Activated T-cell treated with anti-CD3 and anti-CD28 coated beads, Interleukin-2, amount 50 U/mL, for 72 hours (primary cell): ENCODE measurements at places on chromosomes 16 and 17.

DNA sequence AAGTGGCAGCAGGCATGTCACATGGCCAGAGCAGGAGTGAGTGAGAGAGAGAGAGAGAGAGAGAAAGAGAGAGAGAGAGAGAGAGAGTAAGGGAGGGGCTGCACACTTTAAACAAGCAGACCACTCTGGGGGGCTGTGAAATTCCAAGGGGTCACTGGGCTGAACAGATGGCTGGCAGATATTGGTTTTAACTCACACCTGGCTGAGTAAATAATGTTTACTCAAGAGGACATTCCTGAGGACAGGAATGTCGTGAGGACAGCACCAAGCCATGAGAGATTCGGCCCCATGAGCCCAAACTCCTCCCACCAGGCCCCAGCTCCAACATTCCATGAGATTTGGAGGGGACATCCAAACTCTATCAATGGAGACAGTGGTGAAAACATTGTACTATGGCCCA is 269.7 kb downstream of the CBLN1 start:
- DNase-seq: no peak

DNA sequence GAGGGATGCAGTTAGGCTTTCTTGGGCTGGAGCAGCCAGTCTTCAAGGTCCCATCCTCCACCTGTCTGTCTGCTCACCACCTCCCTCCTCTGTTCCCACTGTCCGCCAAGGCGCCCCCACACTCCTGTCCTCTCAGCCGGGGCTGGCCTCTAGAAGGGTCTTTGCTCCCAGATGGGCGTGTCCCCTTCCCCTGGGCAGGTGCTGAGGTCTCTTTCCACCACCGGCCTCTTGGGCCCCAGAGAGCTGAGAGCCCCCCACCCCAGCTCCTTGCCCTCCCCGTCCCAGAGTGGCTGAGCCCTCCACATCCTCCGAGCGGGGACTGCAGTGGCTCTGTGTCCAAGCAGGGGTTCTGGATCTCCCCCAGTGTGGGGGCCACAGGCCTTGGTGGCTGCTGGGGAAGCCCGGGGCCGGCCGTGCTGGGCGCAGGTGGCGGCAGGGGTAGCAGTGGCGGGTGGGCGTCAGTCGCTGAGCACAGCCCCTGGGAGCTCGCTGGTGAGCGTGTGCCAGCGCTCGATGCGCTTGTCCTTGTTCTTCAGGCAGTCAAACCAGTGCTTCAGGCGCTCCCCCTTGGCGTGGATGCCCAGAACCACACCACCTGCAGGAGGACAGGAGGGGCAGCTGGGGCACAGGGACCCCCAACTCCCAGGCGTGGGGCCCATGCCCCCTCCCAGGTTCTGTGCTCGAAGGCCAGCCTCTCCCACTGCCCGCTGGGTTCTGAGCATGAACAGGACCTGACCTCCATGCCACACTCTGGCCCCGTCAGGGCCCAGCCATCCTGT is 9.8 kb downstream of the SCGB1C2 start:
- DNase-seq: no peak

GRCh38 chr17:56934280-56934679 is 20.4 kb upstream of the TRIM25 start:
- DNase-seq: peak; percentile 46

DNA sequence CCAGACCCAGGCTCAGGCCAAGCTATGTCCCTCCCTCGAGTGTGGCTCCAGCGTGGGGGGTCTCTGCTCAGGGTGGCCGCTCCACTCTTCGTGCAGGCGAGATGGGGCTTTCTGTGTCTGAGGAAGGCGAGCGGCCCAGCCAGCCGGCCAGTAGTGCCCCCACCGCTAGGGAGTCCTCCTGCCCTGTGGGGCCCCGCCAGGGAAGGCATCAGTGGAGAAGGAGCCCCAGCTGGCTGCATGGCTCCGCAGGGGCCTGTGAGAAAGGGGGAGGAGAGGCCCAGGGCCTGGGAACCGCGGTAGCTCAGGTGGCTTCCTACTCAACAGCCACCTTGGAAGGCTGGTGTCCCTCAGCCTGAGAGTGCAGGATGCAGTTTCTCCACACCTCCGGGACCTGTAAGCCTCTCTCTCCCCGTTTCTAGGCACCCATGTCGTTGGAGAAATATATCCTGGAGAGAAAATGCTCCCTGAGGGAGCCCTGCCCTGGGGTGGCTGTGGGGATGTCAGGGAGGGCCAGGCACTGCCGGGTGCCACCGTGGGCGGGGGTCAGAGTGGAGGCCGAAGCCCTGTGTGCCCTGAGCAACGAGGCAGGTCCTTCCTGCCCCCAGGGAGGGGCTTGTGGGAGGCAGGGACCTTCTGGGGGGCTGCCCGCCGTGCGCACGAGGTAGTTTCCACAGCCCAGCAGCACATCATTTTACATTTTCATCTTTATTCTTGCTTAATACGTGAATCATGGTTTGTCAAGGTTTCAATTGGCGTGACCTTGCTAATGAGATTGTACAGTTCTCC is 3.3 kb downstream of the PIGQ start:
- no peak for DNase-seq

- DNase-seq: no peak
Observed at GRCh38 chr16:526181-527014, 1.1 kb upstream of the CAPN15 start.

- DNase-seq: no peak
Observed at GRCh38 chr16:11655655-11656054, 12.6 kb upstream of the SNN start.

- DNase-seq: peak; percentile 72
Observed at GRCh38 chr17:17440010-17440843, 36.6 kb upstream of the MED9 start.

GRCh38 chr17:31112001-31112661 is 17.4 kb downstream of the NF1 start:
- no peak for DNase-seq

GRCh38 chr16:20906341-20907255 is 6.0 kb downstream of the LYRM1 start:
- DNase-seq: no peak

DNA sequence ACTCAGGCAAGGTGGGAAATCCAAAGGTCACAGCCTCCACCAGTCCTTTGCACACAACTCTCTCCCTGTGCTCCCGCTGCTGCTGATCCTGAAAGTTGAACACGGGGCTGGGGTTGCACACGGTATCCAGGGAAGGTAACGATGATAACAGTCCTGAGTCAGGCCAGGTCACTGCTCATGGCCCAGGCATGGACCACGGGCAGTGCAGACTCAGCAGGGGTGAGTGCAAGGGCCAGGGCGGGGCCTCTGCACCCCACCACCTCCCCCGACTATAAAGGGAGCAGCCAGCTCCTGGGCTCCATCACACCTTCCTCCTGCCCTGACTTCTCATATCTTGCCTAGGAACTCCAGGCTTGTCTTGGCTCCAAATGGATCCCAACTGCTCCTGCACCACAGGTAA is at the start of gene MT1B:
MT1B (plus strand) TSS at position 301 of the 400 bp plus-strand sequence; CDS start at position 369, 68 bp downstream.
- DNase-seq: no peak

DNA sequence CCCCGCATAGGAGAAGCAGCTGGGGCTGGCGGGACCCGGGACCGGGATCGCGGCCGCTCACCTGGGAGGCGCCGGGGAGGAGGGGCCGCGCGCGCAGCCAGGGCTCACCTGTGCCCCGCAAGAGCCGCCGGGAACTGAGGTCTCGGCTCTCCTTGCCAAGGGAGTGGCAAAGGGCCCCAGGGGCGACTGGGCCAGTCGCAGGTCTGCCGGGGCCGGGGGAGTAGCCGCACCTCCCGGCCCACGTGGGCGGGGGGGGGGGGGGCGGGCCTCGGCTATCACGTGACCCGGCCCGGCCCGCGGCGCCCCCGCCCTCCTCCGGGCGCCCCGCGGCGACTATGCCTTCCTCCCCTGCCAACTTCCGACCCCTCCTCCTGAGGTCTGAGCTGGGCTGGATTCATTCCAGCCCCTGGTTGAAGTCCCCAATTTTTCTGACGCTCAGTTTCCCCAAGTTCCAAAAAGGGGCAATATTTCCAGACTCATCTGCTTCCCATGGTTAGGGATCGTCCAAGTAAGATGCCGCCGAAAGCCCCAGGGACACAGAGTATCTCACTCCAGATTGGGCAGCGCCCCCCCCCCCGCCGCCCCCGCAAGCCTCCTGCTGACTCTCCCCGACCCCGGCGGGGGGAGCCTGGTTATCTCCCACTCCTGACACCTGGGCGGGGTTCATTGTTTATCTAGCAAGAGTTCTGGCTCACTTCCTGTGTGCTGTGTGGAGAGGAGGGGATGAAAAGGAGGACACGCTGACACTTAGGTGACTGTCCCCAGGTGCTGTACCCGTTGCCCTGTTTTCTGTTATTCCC is at the start of gene TMC6:
TMC6 (minus strand) TSS at position 205 of the 800 bp plus-strand sequence. CDS start 1,923 bp downstream, outside the sequence.
- DNase-seq: peak; percentile 79

DNA sequence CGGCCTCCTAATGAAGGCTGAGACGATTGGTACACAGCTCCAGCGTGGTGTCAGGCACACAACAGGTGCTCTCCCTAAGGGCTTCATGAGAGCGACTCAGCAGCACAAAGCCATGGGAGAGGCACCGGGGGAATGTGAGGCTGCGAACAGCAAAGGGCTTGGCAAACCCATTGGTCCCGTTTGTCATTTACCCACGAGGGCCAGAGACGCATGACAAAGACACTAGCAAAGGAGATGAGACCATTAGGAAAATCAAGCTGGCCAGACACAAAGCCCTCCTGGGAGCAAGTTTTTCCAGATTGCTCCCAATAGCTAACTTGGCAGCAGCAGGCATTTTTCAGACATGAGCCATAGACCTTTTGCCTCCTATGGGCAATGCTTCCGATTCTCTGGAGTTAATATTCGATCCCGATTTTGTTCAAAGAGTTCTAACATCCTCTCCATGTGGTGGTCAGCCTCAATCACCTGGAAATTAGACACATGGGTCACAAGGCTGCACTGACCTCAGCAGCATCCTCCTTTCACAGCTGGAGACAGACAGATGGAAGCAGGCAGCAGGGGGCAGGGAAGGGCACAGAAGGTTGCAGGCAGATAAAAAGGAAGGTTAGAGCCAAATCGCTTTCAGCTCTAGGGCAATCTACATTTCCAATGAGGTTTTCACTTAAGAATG is 38.2 kb downstream of the TK2 start:
- DNase-seq: no peak

GRCh38 chr17:49779739-49780231 is 8.7 kb upstream of the KAT7 start:
- DNase-seq: peak; percentile 14

DNA sequence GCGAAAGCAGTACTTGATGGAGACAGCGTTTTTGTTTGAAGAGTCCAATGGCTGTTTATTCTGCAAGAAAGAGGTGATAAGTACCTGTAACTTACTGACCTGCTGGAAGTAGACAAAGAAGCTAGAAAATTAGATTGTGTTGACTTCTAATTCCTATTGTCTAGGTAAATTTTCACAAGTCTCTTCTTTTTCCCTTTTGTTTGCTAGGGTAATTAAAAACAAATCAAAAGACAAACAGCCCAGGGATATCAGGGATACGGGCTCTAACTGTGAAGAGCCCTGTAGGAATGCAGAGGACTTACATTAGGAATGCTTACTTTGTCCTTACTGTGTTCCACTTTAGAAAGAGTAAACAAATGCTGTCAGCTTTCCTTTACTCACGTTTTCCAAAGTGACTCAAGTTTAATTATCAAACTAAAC is 7.0 kb downstream of the PSME3IP1 start:
- no peak for DNase-seq

- no peak for DNase-seq
Observed at GRCh38 chr17:48451489-48451888, 21.5 kb upstream of the SKAP1 start.

- DNase-seq: no peak
Observed at GRCh38 chr17:7266784-7267183, 4.5 kb upstream of the CLDN7 start.

- DNase-seq: no peak
Observed at GRCh38 chr16:7731141-7731540, 398.5 kb downstream of the RBFOX1 start.

GRCh38 chr16:64654178-64654577 is 467.7 kb downstream of the CDH11 start:
- no peak for DNase-seq

GRCh38 chr16:4624827-4625559 is 367 bp downstream of the MGRN1 start:
- DNase-seq: peak; percentile 88

DNA sequence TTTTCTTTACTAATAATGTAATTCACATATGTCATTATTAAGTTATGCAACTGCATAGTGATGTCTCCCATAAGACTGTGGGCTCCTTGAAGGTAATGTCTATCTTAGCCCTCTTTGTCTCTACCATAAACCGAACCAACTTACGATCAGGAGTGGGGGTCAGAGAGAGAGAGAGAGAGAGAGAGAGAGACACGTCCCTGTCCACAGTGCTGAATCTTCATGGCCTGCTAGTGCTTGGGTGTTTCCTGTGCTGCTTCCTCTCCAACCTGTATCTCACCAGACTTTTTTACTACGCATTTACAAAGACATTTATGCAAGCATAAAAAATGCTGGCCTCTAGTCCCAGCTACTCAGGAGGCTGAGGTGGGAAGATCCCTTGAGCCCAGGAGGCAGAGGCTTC is 52.2 kb upstream of the HAPSTR1 start:
- DNase-seq: no peak

- DNase-seq: no peak
Observed at GRCh38 chr17:66392783-66393437, 90.5 kb downstream of the PRKCA start.

GRCh38 chr16:55944377-55944802 is 69.2 kb upstream of the CES5A start:
- DNase-seq: peak; percentile 60

DNA sequence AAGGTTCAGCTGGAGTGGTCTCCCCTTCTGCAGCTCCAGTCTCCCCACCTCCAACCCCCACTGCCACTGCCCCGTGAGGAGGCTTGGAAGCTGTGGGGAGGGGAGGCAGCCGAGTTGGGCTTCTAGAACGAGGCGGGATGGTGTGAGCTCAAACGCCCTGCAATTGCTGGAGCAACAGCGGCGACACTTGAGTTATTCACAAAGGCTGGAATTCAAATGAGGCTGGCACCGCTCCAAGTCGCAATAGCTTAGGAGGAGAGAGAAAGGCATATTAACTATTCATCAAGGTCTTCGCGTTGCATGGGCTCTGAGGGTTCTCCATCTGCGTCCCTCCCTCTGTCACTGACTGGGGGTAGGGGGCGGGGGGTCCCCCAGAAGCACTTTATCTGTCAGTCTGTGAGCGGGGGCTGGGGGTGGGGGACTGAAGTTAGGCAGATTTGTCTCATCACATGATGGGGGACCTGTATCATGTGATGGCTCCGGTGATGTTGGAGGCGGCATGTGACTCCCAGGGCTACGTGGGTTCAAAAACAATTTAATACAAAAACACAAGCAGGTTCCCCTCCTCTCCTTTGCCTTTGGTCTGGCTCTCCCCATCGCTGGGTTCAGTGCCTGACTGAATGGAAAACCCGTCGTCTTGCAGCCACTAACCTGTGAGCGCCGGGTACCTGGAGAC is 70.5 kb downstream of the RBBP6 start:
- DNase-seq: peak; percentile 3

DNA sequence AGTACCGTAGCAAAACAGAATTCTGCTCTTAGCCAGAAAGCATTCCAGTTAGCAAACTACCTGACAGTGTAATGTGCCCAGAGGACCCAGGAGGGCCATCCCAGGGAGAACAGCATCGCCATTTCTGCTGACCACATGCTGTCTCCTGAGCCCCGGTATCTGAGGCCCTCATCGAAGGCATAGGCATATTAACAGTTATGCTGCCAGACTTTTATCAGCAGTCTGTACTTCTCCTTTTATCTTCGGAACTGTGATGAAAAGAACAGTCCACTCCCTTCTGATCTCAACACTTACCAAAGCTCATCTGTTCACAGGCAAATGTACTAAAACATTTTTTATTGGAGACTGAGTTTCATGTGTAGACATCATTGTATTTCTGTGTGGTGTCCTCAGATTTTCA is 236.4 kb downstream of the PRKCA start:
- DNase-seq: no peak
